OCI-LY7 (cell line): ENCODE measurements at places on chromosomes 4 and X. TPM values are rescaled to one million over a fixed set of nuclear protein-coding genes. Genes with fewer than 3 reads are reported as not detected.

Gene MAGEA8
- not detected in 2 replicates for total RNA-seq

Gene CSAG3
- not detected in 2 replicates for total RNA-seq

Gene EVC2
- total RNA-seq: 3.4 and 3.6 TPM in 2 replicates

Gene SLC4A4
- total RNA-seq: not detected in 2 replicates

Gene CPZ
- not detected in 2 replicates for total RNA-seq

Gene TGIF2LX
- total RNA-seq: not detected in 2 replicates

Gene MCTS1
- total RNA-seq: 55.6 and 63.0 TPM in 2 replicates

Gene BEX2
- total RNA-seq: 4.4 and 5.7 TPM in 2 replicates

Gene MBNL3
- 73.9 and 86.6 TPM in 2 replicates for total RNA-seq

Gene RNF128
- total RNA-seq: not detected in 2 replicates

Gene SPANXC
- total RNA-seq: not detected in 2 replicates

Gene TREX2
- 2.4 and 3.7 TPM in 2 replicates for total RNA-seq

Gene SLC34A2
- not detected in 2 replicates for total RNA-seq

Gene TEC
- total RNA-seq: 10.4 and 11.5 TPM in 2 replicates

Gene MGARP
- 0.28 TPM in 1 of 2 replicates, not detected in the other for total RNA-seq

Gene TBX22
- not detected in 2 replicates for total RNA-seq

Gene PDGFC
- total RNA-seq: not detected in 2 replicates

Gene VSIG1
- not detected in 2 replicates for total RNA-seq

Gene NKX6-1
- total RNA-seq: not detected in 2 replicates

Gene IGSF1
- total RNA-seq: not detected in 2 replicates

Gene SOD3
- not detected in 2 replicates for total RNA-seq

Gene POF1B
- total RNA-seq: 6.2 and 6.3 TPM in 2 replicates

Gene EDNRA
- total RNA-seq: not detected in 2 replicates

Gene CYBB
- 29.8 and 38.3 TPM in 2 replicates for total RNA-seq

Gene NXF2B
- total RNA-seq: not detected in 2 replicates

Gene SPANXD
- total RNA-seq: not detected in 2 replicates

Gene NXF3
- total RNA-seq: not detected in 2 replicates

Gene FAAH2
- total RNA-seq: 1.3 and 2.1 TPM in 2 replicates

Gene PRSS12
- not detected in 2 replicates for total RNA-seq

Gene SSX4B
- not detected in 2 replicates for total RNA-seq

Gene DCHS2
- total RNA-seq: not detected in 2 replicates

Gene CT47A7
- total RNA-seq: not detected in 2 replicates

Gene CFP
- total RNA-seq: 4.1 and 4.2 TPM in 2 replicates

Gene C4orf46
- 23.9 and 28.9 TPM in 2 replicates for total RNA-seq
